Calu3 (cell line): ENCODE measurements at places on chromosomes 2 and 18.

- no peak for DNase-seq
Measured at GRCh38 chr2:68344031-68344430, 21.1 kb upstream of the PLEK start.

DNA sequence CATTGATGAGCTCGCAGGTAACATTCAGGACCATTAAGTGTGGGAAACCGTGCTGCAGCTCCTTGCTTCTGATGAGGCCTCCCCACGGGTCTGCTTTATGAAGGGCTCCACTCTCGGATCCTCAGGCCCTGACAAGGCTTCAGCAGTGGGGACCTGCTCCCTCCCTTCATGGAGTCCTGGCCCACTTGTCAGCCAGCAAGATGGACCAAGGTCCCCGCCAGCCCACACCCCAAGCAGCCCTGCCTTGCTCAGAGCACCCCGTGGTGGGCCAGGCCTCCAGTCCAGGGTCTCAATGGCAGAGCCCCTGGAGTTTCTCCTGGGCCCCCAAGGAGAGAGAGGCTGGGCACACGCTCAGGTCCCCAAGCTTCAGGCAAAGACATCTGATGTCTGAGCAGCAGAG lies 41.5 kb downstream of the CROCC2 start:
- no peak for DNase-seq

DNA sequence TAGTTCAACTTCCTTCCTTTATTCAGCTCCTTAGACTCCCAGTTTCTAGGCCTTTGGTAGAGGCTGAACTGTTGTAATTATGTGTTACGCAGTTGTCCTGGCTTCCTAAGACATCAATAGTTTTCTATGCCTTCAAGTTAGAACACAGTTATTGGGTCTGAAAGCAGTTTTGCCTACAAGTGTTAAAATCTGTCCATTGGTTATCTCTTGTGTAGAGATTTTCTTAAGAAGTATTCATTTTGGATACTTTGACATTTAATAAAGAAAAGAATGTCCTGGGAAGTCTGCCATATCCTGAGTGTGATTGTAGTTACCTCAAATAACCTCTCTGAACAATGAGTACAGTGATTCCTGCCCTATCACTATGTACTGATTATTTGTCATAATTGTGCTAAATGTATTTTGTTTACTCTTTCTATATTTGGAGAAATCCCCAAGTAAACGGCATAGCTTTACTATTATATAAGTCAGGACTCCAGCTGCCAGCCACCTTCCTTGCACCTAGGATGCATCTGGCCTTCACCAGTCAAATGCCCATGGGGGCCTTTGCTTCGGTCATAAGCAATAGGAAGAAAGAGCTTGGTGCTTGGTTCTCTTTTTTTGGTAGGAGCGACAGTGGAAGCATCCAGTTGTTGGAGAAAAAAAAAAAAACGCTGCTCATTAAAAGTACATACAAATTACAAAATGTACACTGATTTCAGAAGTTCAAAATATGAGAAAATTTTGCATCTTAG lies 449.5 kb upstream of the PKDCC start:
- DNase-seq, result no peak

DNA sequence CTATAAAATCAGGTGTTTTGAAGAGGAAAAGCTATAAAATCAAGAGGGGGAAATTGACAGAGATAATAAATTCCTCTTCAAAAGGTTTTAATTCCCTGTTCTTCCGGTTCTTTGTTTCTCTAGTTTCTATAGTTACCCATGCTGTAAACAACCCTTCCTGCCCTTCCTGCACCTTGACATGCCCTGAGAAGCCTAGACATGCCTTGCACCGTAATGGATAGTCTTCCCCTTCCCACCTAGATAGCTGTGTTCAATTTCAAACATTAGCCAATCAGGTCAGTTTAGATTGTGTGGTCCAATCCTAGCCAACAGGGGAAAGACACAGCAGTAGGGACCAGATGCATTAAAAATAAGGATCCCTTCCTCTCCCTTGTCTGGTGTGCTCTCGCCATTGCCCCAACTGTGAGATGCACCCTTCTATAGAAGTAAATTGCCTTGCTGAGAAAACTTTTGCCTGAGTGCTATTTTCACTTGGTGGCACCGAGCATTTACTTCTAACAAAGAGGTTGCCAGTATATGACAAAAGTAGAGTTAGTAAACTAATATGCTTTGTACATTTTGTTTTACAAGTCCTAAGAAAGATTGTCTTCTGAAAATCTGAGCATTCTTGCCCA lies 27.1 kb downstream of the SULT1C4 start:
- DNase-seq, result no peak

DNA sequence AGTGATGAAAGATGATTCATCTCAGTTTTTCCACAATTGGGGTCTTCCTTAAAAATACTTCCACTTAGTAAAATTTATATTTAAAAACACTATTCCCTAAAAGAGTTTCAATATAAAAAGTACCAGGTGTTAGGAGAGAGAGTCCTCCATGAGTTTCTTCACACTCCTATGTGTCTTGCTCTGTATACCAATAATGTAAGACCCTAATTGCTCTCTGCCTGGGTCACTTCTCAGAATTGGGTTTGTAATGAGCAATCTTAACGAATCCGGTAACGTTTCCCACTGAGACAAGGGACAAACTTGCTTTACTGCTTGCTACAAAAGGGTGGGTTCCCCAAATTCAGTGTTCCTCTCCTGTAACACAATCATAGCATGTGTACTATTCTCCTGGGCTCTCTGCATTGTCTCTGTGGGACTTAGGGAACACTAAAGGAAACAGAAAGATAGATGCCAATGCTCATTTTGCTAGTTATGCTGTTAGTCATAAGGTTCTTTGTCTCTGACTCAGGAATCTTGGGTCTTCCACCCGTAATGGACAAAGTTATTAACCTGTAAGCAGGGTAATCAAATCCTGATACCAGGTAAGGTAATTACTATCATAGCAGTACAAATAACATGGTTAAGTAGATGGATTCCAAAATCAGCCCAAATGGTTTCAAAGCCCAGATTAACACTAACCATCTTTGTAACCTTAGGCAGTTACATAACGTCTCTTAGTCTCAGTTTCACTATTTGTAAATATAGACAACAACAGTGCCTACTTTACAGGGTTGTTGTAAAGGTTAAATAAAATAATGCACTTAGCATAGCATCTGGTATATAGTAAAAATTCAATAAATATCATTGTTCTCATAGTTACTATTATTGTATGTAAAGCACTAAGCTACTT lies 46.3 kb downstream of the ITSN2 start:
- no peak for DNase-seq

GRCh38 chr2:195559431-195559914 lies 97.6 kb upstream of the SLC39A10 start:
- DNase-seq, result no peak

DNA sequence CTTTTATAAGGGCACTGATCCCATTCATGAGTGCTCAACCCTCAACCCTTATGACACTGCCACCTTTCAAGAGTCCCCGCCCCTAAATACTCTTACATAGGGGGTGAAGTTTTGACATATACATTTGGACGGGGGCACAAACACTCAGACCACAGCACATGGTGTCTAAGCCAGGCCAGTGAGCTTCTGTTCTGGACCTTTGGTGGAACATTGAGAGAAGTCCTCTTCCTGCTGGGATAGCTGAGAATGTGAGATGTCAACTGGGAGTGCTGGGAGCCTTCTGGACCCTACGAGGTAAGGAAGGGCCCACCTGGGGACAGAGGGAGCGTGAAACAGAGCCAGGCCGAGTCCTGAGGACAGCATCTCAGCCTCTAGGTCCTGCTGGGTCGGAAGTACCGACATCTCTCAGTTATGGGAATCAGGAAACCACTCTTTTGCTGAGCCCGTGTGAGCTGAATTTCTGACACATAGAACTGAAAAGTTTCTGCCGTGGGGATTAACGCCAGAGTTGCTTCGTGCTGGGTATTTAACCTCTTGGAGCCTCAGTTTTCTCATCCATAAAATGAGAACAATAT lies 114.9 kb downstream of the PDCL3 start:
- DNase-seq, result no peak

DNA sequence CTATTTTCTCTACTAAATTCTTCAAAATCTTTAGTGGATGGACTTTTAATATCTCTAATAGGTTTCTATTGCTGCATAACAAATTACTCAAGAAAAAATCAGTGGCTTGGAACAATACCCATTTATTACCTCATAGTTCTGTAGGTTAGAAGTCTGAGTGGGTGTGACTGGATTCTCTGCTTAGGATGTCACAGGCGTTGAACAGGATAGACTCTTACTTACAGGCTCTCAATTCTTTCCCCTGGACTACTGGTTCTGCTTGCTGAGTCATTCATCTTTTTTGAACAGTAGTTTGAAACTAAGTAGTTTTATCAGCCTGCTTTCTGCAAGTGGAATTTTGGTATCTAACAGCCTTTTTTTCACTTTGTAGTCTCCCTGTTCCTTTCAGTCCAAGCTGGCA lies 265.4 kb downstream of the ZNF385B start:
- DNase-seq, result no peak

DNA sequence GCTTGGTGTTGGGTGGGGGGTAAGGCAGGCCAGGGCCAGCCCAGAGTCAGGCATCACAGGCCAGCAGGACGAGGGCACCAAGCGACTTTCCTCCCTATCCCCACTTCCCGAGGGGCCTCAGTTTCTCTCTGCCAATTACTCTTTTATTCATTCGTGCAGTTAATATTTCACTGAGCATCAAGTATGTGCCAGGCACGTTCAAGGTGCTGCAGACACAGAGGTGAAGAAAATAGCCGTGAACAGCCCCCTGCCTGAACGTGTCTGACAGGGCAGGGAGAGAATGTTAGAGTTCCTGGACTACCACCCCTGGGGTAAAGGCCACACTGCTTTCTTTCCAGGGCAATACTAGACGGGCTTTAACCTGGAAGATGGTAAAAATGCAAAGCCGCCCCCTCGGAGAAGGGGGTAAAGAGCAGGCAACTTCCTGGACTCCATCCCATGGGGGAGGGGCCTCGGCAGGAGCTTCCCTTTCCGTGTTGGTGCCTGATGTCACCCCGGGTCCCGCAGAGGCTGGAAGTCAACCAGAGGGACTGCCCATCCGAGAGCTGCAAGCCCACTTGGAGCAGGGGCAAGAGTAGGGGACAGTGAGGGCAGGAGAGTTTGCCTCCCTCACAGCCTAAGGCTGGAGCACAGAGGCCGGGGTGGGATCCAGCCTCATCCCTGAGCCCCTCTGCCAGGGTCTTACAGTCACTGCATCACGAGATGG lies 47.1 kb downstream of the CENPO start:
- DNase-seq, result no peak
